ENCODE measurements at places on chromosomes 7 and 10. TPM values are rescaled to one million over a fixed set of nuclear protein-coding genes. Genes with fewer than 3 reads are reported as not detected.
A peak's percentile ranks its signal among the peaks of the same experiment; 100 is the strongest.

The BMPER gene
- polyA plus RNA-seq, result 51.2 TPM

The PNLIPRP3 gene
- polyA plus RNA-seq, result not detected

The CCDC146 gene
- 28.6 TPM for polyA plus RNA-seq

The GCK gene
- polyA plus RNA-seq, result 2.5 TPM

The EPO gene
- 0.13 TPM for polyA plus RNA-seq

The PAX4 gene
- not detected for polyA plus RNA-seq

The FAM204A gene
- polyA plus RNA-seq, result 66.6 TPM

The CABCOCO1 gene
- polyA plus RNA-seq, result 2.0 TPM

DNA sequence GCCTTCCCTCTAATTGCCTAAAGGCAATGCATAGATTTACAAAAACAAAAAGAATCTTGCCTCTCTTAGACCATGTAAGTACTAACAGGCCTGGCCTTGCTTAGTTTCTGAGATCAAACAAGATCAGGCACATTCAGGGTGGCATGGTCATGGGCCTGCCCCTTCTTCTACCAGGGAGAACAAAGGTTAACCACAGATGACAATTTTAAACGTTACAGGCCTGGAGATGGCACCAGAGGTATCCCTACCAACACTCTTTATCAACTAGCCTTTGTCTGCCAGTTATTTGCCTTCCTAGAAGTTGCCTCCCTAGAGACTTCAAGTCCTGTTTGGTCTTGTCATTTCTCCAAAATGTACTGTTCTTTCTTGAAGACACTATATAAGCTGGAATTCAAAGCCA, 252.6 kb downstream of the DOCK4 start:
- no peak for DNase-seq

DNA sequence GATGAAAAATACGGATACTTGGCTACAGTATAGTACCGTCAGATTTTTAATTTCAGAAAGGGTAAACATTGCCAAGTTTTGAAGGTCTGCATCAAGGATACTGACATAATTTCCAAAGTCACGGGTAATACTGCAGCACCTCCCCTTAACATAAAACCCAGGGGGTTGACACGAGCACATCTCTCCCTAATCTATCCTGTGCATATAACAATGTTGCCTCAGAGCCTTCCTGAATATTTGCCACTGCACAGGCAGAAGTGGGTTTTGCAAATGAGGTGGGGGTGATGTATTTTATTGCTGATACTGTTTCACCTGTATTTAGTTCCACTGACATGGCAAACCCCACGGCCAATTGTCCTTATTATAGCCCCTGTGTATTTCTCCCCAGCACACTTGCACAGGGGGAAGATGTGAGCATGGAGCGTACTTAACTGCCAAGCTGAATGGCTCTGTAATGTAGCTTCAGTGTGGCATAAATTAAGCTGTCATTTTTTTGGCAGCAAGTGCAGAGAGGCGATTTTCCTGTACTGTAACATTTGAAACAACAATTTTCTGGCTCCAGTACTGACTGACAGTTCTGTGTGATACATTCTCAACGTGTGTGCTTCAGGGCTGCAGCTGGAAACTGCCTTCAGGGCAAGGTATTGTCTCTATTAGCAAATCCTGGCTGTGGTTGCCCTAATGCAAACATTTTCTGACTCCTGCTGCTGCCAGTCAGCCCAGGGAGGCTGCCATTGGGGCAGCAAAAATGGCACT, 299.6 kb upstream of the SP4 start:
- peak; percentile 49 for DNase-seq

DNA sequence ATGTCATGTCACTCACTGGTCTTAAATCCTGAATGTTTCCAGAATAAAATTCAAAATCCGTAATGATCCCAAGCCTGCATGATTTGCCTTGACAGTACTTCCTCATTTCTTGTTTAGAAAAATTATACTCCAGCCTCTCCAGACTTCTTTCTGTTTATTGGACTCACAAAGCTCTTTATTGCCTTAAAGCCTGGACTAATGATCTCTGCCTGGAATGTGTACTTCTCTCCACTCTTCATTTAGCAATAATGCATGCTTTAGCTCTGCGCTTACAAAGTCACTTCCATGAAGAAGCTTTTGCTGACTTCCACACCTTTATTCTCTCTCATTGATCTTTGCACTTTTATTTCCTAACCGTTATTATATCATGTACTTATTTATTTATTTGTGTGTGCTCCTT, 27.4 kb upstream of the SLC26A3 start:
- DNase-seq, result no peak

- no peak for DNase-seq
Measured at GRCh38 chr7:97732565-97733275, 834 bp downstream of the TAC1 start.

- DNase-seq, result no peak
Measured at GRCh38 chr7:69762821-69763352, 164.6 kb downstream of the AUTS2 start.

GRCh38 chr10:93062514-93063143, 2.0 kb downstream of the CYP26C1 start:
- DNase-seq, result no peak

- DNase-seq, result no peak
Measured at GRCh38 chr7:132376361-132377013, 199.8 kb downstream of the PLXNA4 start.

GRCh38 chr7:108062250-108063014, 59.5 kb upstream of the LAMB1 start:
- DNase-seq, result no peak

- DNase-seq, result no peak
Measured at GRCh38 chr7:155182406-155182970, 112.4 kb downstream of the HTR5A start.

GRCh38 chr7:111388912-111389311, 173.4 kb downstream of the IMMP2L start:
- no peak for DNase-seq

- DNase-seq, result no peak
Measured at GRCh38 chr10:71582019-71582418, 137.6 kb downstream of the C10orf105 start.

- no peak for DNase-seq
Measured at GRCh38 chr7:87036985-87037384, 22.5 kb downstream of the ELAPOR2 start.

GRCh38 chr7:832167-832967, at the start of gene SUN1:
SUN1 (plus strand) TSS chr7:832476; CDS start chr7:832525, 49 bp downstream.
- no peak for DNase-seq

DNA sequence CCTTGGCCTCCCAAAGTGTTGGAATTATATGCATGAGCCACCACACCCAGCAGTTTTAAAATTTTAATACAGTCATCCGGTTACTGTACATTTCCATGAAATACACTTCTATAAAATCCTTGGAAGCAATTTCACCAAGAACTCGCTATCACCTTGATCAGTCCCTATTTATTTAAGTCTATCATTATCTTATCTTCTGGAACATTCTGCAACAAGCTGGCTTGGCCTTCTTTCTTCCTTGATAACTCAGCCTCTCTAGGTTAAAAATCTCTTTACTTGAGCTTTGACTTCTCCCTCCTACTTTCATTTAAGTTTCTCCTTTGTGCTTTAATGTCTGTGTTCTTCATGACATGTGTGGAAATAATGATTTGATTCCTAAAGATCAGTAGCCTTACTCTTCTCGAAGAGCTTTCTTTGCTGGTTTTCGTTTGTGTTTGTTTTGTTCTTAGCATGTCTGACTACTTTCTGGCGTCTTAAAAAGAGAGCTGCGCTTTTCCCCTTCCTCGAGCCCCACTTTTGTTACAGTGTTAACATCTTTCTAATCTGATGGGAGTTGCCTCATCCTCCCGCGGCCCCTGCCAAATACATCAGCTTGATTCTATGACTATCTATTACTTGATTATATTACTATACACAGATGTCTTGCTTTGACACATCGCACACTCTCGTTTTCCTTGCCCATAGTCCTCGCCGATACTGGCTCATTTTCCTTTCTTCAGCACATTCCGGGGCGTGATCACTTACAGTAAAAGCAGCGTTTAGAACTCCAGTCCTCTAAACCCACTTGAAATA, 11.1 kb upstream of the CALML5 start:
- DNase-seq, result no peak

DNA sequence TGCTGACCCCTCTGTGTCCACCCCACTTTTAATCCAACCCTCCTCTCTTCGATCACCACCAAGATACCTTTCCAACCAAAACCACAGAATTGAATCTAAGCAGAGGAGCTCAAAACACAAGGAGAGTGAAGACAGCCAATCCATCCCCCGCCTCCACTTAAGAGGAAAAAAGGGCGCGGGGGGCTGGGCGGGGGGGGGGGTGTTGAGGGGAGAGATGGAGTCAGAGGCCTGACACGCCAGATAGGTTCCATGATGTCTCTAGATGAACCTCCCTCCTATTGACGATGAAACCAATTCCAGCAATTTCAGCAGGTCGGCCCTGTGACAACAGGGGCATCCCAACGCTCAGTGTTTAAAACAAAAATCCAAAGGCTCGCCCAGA, 1.3 kb downstream of the SORBS1 start:
- DNase-seq, result no peak

DNA sequence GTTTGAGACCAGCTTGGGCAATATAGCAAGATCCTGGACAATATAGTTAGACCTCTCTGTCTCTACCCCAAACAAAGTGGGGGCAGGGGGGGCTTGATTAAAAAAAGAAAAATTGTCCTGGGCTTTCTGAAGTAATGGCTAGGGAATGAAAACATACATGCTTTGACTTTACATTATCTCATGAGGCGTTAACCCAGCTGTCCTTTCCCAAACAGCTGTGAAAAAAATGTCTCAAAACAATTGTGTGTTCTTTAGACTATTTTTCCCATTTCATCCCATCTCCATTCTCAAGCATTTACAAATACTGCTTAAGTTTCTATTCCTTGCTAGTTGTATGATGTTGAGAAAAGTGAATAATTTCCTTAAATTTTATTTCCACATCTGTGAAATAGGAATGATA, 27.0 kb upstream of the CDK13 start:
- no peak for DNase-seq

Measured in right lung (tissue), 10 donors.